Aorta (tissue), 5 donors: ENCODE measurements at places on chromosomes 3 and 15. TPM values are rescaled to one million over a fixed set of nuclear protein-coding genes. Genes with fewer than 3 reads are reported as not detected.

GRCh38 chr3:195421400-195421799 lies 21.4 kb downstream of the ACAP2 start:
- no peak overlapping the region for H3K4me3 ChIP-seq
- no peak for DNase-seq
- no peak overlapping the region for H3K27ac ChIP-seq
- H3K36me3 ChIP-seq: no peaks in the 10 kb centered on the region
- H3K4me1 ChIP-seq: no peaks in the 10 kb centered on the region
- H3K27me3 ChIP-seq: no peaks in the 10 kb centered on the region

DNA sequence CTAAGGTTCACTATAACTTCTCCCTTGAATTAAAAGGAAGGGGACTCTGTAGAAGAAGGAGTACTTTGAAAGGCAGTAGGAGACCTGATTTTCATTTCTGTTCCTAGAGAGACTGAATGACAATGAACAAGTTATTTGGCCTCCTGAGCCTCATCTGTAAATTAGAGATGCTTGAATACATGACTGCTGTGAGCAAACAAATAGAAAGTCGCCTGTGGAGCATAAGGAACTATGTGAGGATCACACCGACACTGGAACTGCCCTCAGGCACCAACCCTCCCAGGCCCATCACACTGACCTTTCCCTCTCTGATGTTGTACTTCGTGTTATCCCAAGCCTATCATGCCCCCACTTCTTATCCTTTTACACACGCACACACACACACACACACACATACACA lies 48.6 kb downstream of the IMPG2 start:
- no peak for DNase-seq
- H3K4me3 ChIP-seq: no peak overlapping the region
- H3K27me3 ChIP-seq: no peaks in the 10 kb centered on the region
- no peaks in the 10 kb centered on the region for H3K4me1 ChIP-seq
- no peaks in the 10 kb centered on the region for H3K36me3 ChIP-seq
- H3K27ac ChIP-seq: no peak overlapping the region

DNA sequence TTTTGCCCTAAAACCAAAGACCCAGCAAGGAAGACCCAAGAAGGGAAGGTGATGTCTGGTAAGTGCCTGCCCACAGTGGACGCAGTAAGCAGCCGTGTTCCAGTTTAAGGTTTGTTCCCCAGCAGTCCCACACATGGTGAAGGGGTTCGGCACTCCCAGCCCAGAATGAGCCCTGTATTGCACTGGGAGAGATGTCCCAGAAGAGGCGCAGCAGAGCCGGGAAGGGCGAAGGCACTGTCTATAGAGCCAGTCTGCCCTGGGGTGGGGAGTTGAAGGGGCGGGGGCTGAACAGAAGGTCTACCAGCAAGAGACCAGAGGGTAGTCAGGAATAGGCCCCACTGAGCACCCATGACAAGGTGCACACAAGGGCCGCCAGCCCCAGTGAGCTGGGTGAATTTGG lies 6.4 kb downstream of the TMEM158 start:
- no peaks in the 10 kb centered on the region for H3K27me3 ChIP-seq
- H3K4me3 ChIP-seq: no peak overlapping the region
- no peak overlapping the region for H3K27ac ChIP-seq
- no peaks in the 10 kb centered on the region for H3K4me1 ChIP-seq
- no peaks in the 10 kb centered on the region for H3K36me3 ChIP-seq
- DNase-seq: no peak

DNA sequence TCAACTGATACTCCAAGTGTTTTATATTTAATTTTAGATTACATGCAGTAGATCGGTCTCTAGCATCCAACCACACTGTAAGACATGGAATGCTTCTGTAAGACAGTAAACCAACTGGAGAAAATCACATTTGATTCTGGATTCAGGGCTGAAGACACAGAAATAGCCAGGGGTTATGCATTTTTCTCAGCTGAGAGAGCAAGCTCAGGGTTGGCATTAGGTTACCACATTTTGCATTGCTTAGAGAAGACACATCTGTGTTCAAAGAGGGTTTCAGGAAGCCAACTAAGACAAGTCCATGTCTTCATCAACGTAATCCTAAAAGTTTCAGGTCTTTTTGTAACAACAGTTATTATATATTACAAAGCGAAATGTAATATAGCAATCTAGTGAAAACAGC lies 27.7 kb upstream of the UNC13C start:
- H3K4me3 ChIP-seq: no peak overlapping the region
- H3K4me1 ChIP-seq: no peaks in the 10 kb centered on the region
- H3K27me3 ChIP-seq: no peaks in the 10 kb centered on the region
- DNase-seq: no peak

DNA sequence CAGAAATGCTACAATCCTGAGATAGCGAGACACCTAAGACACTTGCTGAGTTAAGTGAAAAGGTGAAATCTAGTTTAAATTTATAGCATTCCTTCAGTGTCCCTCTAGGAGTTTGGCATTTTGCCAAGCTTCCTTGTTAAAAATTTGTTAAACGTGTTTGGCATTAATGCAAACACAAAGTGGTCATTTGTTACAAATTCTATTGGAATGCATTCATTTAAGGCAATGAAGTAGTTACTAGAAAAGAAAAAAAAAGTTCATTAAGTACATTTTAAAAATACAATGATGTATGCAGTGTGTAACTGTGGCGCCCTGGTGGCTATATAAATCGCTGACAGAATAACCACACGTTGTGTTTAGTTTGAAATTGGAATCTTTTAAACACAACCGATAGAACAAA lies 31.3 kb upstream of the WNT5A start:
- H3K36me3 ChIP-seq: no peaks in the 10 kb centered on the region
- H3K4me3 ChIP-seq: no peak overlapping the region
- H3K27me3 ChIP-seq: no peaks in the 10 kb centered on the region
- no peak for DNase-seq
- H3K4me1 ChIP-seq: no peaks in the 10 kb centered on the region
- H3K27ac ChIP-seq: no peak overlapping the region

PRR23C gene
- not detected for total RNA-seq

P3H2 gene
- 23.9 TPM for total RNA-seq

IL16 gene
- total RNA-seq: 19.5 TPM

GUCA1C gene
- total RNA-seq: not detected
